ENCODE measurements at places on chromosomes 12 and 14.

DNA sequence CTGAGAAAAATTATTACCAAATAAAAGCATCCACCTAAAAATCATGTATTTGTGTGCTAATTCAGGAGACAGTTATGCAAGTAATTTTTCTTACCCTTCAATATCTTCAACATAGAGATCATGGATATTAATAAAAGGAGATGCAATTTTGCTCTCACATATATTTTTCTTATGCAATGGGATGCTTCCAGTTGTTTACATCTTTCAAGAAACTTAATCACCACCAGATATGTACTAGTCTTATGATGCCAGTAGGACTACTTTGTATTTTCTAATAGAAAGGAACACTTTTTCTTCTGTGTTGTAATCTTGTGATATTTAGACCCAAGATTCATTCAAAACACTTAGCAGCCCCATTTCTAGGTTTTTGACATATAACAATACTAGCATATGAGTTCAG, 107.6 kb downstream of the NAV3 start:
- no peak for DNase-seq

GRCh38 chr14:99518441-99519346, 37.5 kb downstream of the CCNK start:
- DNase-seq: peak; percentile 58

- no peak for DNase-seq
These were observed 16.5 kb downstream of the EID3 start for GRCh38 chr12:104319918-104320626.

DNA sequence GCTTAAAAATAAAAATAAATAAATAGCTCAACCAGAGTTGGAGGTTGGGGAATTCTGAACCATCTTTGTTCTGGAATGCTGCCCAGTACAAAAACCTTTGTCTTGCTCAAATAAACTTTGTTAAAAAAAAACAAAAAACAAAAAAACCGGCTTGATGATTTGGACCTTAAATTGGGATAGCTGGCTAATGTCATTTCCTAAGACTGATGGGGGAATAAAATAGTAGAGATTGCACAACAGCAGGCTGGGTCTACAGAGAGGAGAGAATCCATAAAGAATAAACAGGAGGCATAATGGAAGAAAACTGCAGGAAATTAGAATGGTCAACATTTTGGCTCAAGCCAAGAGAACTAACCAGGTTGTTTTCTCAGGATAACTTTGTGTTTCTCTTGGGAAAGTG, 370.9 kb downstream of the AEBP2 start:
- no peak for DNase-seq
